ENCODE measurements at places on chromosomes 4 and X.

GRCh38 chr4:139532947-139533346 lies 23.1 kb downstream of the SETD7 start:
- DNase-seq = no peak

GRCh38 chr4:131459430-131460101 lies 1689.5 kb upstream of the PCDH10 start:
- no peak for DNase-seq

GRCh38 chrX:17021851-17022604 lies 75.6 kb downstream of the REPS2 start:
- no peak for DNase-seq

DNA sequence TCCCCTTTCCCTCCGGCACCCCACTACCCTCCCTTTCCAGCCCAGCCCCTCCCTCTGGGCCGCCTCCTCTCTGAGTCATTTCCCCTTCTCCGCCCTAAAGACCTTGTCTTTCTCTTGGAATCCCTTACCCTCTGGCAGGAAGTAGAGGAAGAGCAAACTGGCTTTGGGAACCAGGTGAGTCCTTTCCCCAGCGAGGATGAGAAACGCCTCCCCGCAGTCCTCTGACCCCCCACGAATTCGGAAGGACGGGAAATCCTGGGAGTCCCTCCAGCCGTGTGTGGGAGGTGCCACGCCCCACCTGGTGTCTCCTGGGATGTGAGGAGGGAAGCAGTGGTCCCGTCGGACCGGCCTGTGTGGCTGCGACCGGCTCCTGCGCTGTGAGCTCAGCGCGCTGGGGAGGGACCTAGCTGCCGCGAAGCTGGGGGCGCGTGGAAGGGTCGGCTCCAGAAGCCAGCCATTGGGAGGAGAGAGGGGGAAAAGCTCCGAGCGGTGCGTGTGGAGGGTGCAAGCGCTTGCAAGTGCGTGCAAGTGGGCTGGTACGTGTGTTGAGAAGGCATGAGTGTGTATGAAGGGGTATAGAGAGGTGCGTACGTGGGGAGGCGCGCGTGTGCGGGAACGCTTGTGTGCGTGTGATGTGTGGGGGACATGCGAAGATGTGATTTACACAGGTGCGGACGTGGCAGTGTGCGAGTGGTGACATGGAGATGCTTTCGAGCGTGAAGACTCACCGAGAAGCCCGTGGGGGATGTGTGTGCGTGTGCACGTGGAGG lies 46.3 kb downstream of the TEX13B start:
- DNase-seq = no peak

- no peak for DNase-seq
These were observed 203.1 kb downstream of the BCOR start for GRCh38 chrX:39894683-39895082.

- DNase-seq = no peak
These were observed 45.4 kb downstream of the APLN start for GRCh38 chrX:129609395-129609794.

GRCh38 chrX:116321711-116322110 lies 114.7 kb upstream of the SLC6A14 start:
- DNase-seq = no peak

DNA sequence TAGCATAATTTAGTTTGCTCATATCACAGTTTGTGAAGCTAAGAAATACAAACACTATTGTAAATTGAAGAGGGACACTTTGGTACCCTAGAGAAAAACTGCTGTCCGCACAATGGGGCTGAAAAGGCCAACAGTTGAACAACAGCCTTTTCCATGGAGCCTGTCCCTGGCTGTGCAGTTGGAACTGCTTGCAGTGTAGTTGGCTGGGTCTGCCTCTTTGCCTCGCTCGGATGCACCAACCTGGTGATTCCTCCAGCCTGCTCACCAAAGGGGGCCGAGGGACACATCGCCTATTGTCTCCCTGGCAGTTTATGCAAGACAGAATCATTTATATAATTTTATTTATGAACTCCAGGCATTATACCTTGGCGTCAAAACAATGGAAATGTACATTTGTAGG lies 16.5 kb upstream of the GALNT7 start:
- no peak for DNase-seq

GRCh38 chr4:108110450-108110849 lies 58.3 kb downstream of the LEF1 start:
- DNase-seq = no peak

DNA sequence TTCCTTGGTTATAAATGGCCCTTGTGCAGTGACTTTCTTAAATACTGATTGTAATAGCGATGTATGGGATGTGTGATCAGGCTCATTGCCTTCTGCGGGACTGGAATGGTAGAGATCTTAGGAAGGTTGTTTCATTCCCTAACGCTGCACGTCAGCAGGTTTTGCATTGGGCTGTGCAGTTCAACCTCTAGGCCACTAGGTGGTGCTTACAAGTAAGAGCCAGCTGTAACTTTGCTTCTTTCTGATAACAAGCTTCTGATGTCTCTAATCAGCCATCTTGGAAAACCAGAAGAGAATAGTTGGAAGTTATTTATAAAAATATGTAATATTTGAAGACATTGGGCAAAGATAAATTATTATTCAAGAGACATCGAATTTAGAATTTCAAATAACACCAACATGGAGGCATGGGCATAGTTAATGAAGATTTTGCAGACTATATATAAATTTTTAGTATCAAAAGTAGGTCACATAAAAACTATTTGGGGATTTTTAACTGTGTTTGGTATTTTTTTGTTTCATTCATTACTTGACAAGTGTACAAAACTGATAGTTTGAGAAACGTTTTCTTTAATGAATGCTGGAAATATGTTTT lies 339.7 kb upstream of the PCDH7 start:
- no peak for DNase-seq

- no peak for DNase-seq
These were observed 62.5 kb downstream of the SLAIN2 start for GRCh38 chr4:48403779-48404178.

DNA sequence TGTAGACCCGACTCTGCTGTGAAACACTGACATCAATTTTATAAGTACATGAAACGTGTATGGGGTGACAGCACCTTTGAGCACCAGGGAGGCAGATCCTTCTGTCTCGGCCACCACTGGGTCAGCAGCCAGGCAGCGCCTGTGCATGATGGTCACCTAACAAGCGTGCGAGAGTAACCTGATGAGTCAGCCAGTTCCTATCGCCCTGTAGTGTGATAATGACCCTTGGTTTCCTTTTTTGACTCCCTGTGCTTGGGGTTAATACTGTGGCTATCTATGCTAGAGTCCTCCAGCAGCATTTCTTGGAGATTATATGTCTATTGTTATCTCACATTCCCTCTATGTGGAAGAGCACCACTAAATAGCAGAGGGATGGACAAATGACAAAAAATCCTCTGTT lies 101.6 kb downstream of the NPNT start:
- no peak for DNase-seq

DNA sequence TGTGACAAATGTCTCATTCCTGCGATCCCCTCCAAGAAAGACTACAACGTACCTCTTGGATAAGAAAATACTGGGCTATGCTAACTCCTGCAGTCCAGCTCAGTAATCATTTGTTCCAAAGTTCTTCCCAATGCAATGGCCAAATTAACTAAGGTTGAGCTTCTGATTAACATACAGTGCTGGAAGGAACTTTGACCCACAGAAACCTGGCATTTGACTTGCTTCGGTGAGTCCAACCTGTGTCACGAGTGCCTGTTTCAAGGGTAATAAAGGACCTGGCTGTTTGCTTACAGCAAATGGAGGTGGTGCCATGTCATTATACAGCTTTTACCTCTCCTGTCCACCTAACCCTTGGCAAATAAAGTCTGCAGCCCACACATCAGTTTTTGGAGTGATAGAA lies 83.2 kb downstream of the RBM47 start:
- DNase-seq = no peak

Data from CD4-positive, alpha-beta T cell (primary cell).